ENCODE measurements at places on chromosomes 6 and 20. TPM values are rescaled to one million over a fixed set of nuclear protein-coding genes. Genes with fewer than 3 reads are reported as not detected.
A peak's percentile ranks its signal among the peaks of the same experiment; 100 is the strongest.

BHLHE23 gene
- total RNA-seq = not detected

SRMS gene
- total RNA-seq = not detected

CCN6 gene
- total RNA-seq = not detected

HDGFL1 gene
- total RNA-seq = not detected

CHMP4B gene
- total RNA-seq = 94.8 TPM

ARMC2 gene
- 4.4 TPM for total RNA-seq

RHAG gene
- total RNA-seq = not detected

SIRPD gene
- not detected for total RNA-seq

DNA sequence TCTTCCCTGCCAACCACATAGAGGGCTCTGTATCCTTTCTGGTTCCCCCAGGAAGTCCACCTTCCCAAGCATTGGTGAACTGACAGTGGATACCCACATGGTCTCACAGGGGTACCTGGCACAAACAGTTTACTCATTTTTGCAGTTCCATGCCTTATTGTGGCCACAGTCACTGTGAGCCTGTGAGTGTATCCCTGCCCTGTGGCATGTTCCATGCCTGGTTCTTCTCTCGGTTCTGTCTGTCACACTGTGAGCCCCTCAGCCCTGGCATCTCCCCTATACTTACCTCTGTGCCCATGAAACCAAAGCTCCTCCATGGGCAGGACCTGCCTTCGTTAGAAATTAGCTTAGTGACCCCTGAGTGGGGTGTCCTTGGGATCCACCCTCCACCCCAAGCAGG lies 107.8 kb downstream of the TOX2 start:
- H3K4me1 ChIP-seq = peaks cover 29% of the 10 kb centered on the region
- no peak overlapping the region for H3K27ac ChIP-seq
- no peak overlapping the region for H3K4me3 ChIP-seq
- no peak for DNase-seq
- H3K27me3 ChIP-seq = peaks cover 23% of the 10 kb centered on the region
- H3K36me3 ChIP-seq = no peaks in the 10 kb centered on the region

- H3K27me3 ChIP-seq = no peaks in the 10 kb centered on the region
- H3K4me3 ChIP-seq = no peak overlapping the region
- no peak for DNase-seq
- no peak overlapping the region for H3K27ac ChIP-seq
- no peaks in the 10 kb centered on the region for H3K36me3 ChIP-seq
Observed at GRCh38 chr20:19264191-19264590, 51.7 kb downstream of the SLC24A3 start.

GRCh38 chr20:9919271-9920014 lies 80.6 kb upstream of the PAK5 start:
- peaks cover 2% of the 10 kb centered on the region for H3K27me3 ChIP-seq
- no peak for DNase-seq
- H3K4me3 ChIP-seq = no peak overlapping the region
- H3K36me3 ChIP-seq = no peaks in the 10 kb centered on the region
- H3K27ac ChIP-seq = no peak overlapping the region

DNA sequence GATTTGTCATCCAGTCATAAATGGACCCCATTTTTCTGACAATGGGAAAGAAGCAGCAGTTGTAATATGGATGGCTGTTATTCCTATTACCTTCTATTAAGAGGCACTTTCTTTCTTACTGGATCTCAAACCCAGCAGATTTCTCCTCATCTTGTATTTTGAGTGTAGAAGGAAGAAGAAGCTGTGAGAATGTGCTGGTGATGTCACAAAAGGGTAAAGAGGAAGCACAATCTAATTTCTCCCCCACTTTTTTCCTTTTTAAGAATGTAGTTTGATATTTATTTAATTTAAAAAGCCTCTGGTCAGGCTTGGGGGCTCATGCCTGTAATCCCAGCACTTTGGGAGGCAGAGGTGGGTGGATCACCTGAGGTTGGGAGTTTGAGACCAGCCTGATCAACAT lies 100.0 kb upstream of the JARID2 start:
- H3K36me3 ChIP-seq = no peaks in the 10 kb centered on the region
- H3K27me3 ChIP-seq = no peaks in the 10 kb centered on the region
- no peak overlapping the region for H3K27ac ChIP-seq
- no peak for DNase-seq
- H3K4me1 ChIP-seq = no peaks in the 10 kb centered on the region

DNA sequence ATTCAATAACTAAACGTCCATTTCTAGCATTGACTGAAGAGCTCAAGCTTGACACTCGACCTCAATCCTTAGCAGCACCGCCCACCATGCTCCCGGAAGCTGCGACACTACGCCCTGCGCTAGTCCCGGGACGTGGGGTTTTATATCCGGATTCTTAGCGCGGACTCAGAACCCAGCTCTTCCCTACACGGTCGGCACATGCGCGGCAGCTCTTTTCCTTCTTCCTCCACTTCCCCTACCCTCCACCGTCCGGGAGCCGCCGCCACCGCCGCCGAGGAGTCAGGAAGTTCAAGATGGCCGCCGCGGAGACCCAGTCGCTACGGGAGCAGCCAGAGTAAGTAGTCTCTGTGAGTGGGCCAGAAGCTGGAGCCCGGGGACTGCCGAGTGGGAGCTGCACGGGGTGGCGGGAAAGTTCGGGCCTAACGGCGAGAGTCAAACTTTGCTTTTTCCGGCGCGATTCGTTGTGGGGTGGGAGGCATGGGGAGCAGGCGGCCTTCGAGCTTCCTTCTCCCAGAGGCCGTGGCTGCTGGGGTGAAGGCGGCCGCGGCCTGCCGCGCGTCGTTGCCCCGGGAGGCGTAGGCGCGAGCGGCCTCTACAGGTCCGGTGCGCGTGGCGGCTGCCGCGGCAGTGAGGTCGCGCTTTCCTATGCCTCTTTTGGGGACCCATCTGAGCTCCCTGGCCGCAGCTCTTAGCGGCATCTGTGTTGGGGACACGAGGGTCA lies 57.6 kb downstream of the FAM217A start:
- peak; percentile 94 for DNase-seq
- peaks cover 55% of the 10 kb centered on the region for H3K4me1 ChIP-seq
- H3K4me3 ChIP-seq = peak overlapping the region; percentile 85
- peak overlapping the region; percentile 95 for H3K27ac ChIP-seq

DNA sequence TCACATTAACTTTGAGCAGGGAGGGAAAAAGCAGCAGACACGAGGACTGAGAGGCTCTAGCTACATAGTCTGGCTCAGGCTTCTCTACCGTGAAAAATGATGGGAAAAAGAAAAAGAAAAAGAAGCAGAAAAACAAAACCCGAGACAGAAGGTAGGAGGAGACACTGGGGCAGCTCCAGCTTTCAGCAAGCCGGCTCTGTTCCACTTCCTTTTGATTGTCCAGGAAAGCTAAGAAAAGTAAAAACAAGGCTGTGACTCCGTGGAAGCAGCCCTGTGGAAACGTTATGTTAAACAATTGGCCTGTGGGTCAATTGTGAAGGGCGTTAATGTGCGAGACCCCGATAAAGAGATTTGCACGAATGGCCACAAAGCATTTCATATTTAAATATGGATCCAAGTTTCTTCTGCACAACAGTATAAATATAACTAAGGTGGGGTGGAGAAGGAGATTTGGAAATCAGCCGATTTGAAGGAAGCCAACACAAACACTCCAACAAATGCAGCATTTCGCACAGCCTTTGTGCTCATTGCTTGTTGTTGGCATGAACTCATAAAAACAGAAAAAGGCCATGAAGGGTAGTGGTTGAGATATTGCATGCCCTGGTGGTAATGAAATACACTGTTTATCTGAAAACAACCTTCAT lies 236.9 kb upstream of the JAG1 start:
- DNase-seq = no peak
- H3K27ac ChIP-seq = no peak overlapping the region
- H3K4me1 ChIP-seq = no peaks in the 10 kb centered on the region
- no peaks in the 10 kb centered on the region for H3K27me3 ChIP-seq
- no peaks in the 10 kb centered on the region for H3K36me3 ChIP-seq

GRCh38 chr6:3337521-3338350 lies 79.0 kb downstream of the PSMG4 start:
- H3K36me3 ChIP-seq = peaks cover 1% of the 10 kb centered on the region
- no peaks in the 10 kb centered on the region for H3K27me3 ChIP-seq
- DNase-seq = no peak
- peaks cover 17% of the 10 kb centered on the region for H3K4me1 ChIP-seq
- H3K4me3 ChIP-seq = no peak overlapping the region
- no peak overlapping the region for H3K27ac ChIP-seq

DNA sequence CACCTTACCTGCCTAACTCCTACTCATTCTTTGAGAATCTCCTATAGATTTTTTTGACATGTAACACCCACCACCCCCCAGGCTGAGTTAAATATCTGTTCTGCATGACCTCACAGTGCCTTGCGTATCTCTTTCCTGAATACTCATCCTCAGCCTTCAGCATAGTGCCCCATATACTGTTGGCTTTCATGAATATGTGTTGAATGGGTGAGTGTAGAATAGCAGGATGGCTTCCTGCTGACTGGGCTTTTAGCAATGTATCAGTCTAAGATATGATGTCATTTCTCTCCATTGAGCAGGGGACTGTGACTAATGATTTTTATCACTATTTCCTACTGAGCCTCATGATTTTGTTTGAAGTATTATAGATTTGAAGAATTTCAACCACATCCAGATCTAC lies 361.6 kb upstream of the MARCKS start:
- H3K4me1 ChIP-seq = no peaks in the 10 kb centered on the region
- no peak overlapping the region for H3K4me3 ChIP-seq
- H3K27ac ChIP-seq = no peak overlapping the region
- no peaks in the 10 kb centered on the region for H3K36me3 ChIP-seq

- no peaks in the 10 kb centered on the region for H3K27me3 ChIP-seq
- H3K4me1 ChIP-seq = peaks cover 55% of the 10 kb centered on the region
- peak overlapping the region; percentile 99 for H3K4me3 ChIP-seq
- peaks cover 82% of the 10 kb centered on the region for H3K36me3 ChIP-seq
Observed at GRCh38 chr6:32852018-32852843, 1.3 kb downstream of the TAP1 start.

DNA sequence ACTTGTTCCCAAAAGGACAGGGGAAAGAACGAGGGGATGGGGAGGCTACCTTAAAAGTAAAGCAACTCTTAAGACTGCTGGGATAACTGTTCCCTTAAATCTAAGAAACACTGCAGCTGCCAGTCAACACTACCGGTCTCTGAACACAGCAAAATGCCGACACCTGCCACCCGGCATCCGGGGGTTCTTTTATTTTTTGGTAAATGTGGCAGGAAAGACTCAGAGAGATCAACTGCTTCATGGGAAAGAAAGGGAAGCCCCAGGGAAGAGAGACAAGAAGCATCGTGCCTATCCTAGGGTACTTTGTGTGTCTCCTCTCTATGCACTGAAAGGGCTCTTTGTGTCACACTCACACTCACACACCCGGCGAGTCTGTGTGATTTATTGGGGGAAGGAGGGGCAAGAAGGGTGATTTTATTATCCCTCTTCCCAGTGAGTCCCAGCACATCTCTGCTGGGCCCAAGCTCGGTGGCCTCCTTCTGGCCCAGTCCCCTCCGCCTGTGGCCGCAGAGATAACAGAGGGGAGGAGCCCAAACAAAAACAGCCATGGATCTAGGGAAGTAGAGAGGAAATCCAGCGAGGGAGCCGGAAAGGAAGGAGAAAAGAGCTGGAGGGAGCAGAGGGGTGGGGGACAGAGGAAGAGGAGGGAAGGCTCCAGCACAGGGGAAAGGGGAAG lies 1.4 kb downstream of the FYN start:
- DNase-seq = peak; percentile 45
- peak overlapping the region; percentile 96 for H3K27ac ChIP-seq
- H3K27me3 ChIP-seq = no peaks in the 10 kb centered on the region
- peak overlapping the region; percentile 98 for H3K4me3 ChIP-seq
- H3K4me1 ChIP-seq = peaks cover 44% of the 10 kb centered on the region
- H3K36me3 ChIP-seq = peaks cover 35% of the 10 kb centered on the region

- no peak for DNase-seq
- H3K4me3 ChIP-seq = no peak overlapping the region
- H3K27ac ChIP-seq = no peak overlapping the region
- no peaks in the 10 kb centered on the region for H3K4me1 ChIP-seq
- H3K27me3 ChIP-seq = peaks cover under 1% of the 10 kb centered on the region
- H3K36me3 ChIP-seq = no peaks in the 10 kb centered on the region
Observed at GRCh38 chr6:2460216-2460745, 214.9 kb upstream of the GMDS start.

DNA sequence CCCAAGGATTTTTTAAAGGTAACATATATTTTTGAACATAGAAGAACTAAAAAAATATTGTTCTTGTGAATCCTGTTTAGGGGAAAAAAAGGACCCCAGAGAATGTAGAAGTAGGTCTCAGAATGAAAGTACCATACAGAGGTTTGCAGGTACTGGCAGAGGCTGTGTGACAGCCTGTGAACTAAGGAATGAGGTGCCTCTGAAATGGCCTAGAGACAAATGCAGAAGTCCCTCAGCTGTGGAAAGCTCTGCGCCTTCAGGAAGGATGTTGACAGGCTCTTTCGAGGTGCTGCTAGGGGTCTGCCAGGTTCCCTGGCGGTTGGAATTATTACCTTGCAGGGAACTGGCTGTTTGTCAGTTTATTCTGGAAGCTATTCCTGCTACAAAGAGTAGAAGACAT lies 8.6 kb upstream of the TUBB2B start:
- no peak overlapping the region for H3K4me3 ChIP-seq
- H3K27ac ChIP-seq = no peak overlapping the region

GRCh38 chr6:40477246-40478126 lies 109.7 kb downstream of the LRFN2 start:
- peaks cover 7% of the 10 kb centered on the region for H3K27me3 ChIP-seq
- H3K27ac ChIP-seq = no peak overlapping the region
- peaks cover 4% of the 10 kb centered on the region for H3K4me1 ChIP-seq
- no peak overlapping the region for H3K4me3 ChIP-seq
- peak; percentile 10 for DNase-seq

DNA sequence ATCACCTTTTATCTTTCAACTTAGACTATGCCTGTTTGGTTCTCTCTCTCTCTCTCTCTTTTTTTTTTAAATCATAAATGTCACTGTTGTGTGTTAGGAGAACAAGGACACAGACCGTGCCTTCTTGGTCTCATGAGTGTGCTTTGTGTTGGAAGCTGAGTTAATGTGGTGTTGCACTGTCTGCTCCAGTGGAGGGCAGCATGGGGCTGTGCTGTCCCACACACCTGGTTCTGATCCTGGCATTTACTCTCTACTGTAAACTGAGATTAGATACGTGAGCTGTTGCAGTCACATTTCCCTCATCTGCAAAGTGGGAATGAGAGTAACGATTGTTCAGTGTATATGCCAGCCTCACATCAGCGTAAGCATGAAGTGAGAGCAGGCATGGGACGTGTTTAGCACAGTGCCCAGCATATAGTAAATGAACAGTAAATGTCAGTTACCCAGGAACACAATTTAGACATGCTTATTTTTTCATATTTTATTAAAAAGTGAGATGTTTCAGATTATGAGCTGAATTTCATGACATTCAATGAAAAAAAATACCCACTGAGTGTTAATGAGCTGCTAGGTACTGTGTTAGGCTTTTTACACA lies 161.1 kb downstream of the FARS2 start:
- DNase-seq = peak; percentile 16
- no peak overlapping the region for H3K27ac ChIP-seq
- peaks cover 22% of the 10 kb centered on the region for H3K36me3 ChIP-seq
- H3K4me3 ChIP-seq = no peak overlapping the region
- H3K27me3 ChIP-seq = no peaks in the 10 kb centered on the region
- H3K4me1 ChIP-seq = peaks cover 5% of the 10 kb centered on the region
